ENCODE measurements at places on chromosomes 12 and 14. TPM values are rescaled to one million over a fixed set of nuclear protein-coding genes. Genes with fewer than 3 reads are reported as not detected.

DNA sequence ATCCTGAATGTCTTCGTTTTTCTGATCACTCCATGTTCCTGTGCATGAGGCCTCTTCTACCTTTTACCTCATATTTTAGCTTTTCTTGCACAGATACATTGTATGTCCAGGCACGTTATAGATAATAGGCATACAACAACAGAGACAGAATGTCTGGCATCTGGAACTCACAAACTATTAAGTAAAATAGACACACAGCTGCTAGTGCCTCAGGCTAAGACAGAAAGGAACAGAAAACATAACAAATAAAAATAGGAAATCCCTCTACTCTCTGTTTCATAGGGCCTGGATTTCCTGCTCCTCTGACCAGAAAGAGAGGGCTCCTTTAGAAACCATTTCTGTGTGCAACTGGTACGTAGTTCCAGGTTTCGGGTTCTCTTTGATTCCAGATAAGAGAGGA is 48.6 kb downstream of the ATXN7L3B start:
- no peak for DNase-seq

IAPP gene
- total RNA-seq: not detected

- DNase-seq: no peak
Measured at GRCh38 chr14:105601360-105602242, 75.2 kb downstream of the TMEM121 start.

- no peak for DNase-seq
Measured at GRCh38 chr12:58104351-58104755, 163.0 kb downstream of the ATP23 start.

DNA sequence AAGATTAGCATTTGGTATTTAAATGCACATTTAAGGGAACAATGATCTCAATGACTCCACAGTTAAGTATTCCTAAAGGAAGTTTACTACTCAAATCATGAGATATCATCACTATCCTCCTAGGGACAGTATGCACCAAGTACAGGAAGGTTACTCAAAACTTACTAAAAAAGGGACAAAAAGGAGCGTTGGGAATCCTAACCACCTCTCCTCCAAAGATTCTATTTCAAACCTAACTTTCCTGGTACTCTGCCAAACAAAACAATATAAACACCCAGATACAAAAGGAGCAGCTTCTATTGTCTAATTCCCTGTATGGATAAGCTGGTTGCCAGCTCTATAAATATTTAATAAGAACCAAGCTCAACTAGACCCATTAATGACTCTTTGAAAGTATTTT is 377.7 kb downstream of the NUAK1 start:
- DNase-seq: no peak

LHX5 gene
- 0.16 TPM for total RNA-seq

SLC10A1 gene
- total RNA-seq: not detected

- peak; percentile 98 for DNase-seq
Measured at GRCh38 chr12:121796855-121797751, 3.6 kb upstream of the RHOF start.

ESRRB gene
- total RNA-seq: 24.7 TPM

- no peak for DNase-seq
Measured at GRCh38 chr12:18284386-18284785, 23.1 kb downstream of the PIK3C2G start.

- no peak for DNase-seq
Measured at GRCh38 chr12:81296556-81297305, 218.9 kb downstream of the ACSS3 start.

DNA sequence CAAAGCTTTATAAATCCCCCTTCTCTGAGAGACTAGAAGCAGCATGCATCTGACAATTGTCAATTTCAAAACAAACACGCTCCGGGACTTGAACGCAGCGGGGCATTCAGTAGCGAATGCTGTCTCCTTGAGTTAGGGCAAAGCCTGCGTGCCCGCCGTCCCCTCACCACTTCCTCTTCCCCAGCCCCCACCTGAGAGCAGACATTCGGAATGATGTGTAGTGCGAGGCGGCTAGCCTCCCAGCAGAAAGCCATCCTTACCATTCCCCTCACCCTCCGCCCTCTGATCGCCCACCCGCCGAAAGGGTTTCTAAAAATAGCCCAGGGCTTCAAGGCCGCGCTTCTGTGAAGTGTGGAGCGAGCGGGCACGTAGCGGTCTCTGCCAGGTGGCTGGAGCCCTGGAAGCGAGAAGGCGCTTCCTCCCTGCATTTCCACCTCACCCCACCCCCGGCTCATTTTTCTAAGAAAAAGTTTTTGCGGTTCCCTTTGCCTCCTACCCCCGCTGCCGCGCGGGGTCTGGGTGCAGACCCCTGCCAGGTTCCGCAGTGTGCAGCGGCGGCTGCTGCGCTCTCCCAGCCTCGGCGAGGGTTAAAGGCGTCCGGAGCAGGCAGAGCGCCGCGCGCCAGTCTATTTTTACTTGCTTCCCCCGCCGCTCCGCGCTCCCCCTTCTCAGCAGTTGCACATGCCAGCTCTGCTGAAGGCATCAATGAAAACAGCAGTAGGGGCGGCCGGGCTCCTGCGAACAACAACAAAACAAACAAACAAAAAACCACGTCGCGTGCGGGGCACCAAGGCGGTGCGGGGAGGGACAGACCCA is 2.2 kb downstream of the PRMT8 start:
- no peak for DNase-seq

Measured in K562 (cell line).